CD4-positive, alpha-beta T cell (primary cell): ENCODE measurements at places on chromosomes 5 and 9.

GRCh38 chr5:133144245-133144981 lies 92.6 kb downstream of the HSPA4 start:
- no peak for DNase-seq

DNA sequence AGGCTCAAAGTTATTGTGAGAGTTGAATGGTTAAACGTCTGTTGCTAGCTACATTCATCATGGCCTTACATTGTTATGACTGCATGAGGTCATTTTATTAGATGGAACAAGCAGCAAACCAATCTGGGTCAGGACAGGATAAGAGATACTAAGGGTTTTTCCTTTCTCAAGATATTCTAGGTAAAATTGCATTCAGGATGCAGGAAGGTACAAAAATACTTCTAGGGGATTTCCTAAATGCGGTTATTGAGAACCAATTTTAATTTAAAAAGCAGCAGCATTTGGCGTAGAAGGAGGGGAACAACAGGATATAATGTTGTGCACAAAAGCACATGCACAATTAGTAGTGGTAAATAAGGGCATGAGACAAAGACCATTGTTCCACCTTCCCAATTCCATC lies 39.2 kb upstream of the LURAP1L start:
- DNase-seq: no peak

DNA sequence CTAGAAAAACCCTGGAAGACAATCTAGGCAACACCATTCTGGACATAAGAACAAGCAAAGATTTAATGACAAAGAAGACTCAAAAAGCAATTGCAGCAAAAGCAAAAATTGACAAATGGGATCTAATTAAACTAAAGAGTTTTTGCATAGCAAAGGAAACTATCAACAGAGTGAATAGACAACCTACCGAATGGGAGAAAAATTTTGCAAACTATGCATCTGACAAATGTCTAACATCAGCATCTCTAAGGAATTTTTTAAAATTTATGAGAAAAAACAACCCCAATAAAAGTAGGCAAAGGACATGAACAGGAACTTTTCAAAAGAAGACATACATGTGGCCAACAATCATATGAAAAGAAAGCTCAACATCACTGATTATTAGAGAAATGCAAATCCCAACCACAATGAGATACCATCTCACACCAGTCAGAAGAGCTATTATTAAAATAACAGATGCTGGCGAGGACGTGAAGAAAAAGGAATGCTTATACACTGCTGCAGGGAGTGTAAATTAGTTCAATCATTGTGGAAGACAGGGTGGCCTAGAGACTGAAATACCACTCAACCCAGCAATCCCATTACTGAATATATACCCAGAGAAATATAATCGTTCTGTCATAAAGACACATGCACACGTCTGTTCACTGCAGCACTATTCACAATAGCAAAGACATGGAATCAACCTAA lies 3.8 kb downstream of the MOCS2 start:
- no peak for DNase-seq

GRCh38 chr9:16290169-16290568 lies 580.3 kb downstream of the BNC2 start:
- no peak for DNase-seq

DNA sequence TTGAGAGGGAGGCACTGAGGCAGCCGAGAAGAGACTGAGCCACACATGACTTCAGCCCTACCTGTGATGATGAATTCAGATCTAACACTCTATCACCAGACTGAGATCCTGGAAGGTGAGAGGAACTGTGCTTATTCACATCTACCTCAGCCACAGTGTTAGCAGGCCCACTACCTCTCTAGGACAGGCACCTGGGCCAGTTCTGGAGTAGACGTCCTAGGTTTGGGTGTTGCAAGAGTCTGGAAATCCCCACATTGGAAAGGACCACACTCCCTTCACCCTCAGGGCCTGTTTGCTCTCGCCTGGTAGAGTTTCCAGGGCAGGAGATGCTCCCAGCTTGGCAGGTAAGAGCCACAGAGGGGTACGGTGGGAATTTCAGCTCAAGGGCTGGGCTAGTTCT lies 113.8 kb upstream of the CCL21 start:
- no peak for DNase-seq

- DNase-seq: no peak
Measured at GRCh38 chr9:132840980-132841379, 37.1 kb downstream of the AK8 start.

DNA sequence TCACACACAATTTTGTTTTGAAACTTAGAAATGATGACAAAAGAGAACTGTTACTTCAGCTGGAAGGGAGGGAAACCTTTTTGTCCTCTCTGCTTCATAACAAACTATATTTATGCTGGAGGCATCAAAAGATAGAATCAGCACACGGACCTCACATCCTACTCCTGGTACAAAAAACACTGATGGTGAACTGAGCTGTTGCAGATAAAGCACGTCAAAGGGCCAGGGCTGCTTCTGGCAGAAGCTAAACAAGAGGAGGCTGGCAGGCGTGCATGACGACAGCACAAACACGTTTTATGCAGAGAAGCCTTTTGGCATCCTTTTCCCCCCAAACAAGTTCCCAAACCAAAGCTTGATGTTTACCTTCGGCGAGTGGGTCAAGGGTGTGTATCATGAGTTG lies 169.6 kb downstream of the SLC24A2 start:
- DNase-seq: no peak

DNA sequence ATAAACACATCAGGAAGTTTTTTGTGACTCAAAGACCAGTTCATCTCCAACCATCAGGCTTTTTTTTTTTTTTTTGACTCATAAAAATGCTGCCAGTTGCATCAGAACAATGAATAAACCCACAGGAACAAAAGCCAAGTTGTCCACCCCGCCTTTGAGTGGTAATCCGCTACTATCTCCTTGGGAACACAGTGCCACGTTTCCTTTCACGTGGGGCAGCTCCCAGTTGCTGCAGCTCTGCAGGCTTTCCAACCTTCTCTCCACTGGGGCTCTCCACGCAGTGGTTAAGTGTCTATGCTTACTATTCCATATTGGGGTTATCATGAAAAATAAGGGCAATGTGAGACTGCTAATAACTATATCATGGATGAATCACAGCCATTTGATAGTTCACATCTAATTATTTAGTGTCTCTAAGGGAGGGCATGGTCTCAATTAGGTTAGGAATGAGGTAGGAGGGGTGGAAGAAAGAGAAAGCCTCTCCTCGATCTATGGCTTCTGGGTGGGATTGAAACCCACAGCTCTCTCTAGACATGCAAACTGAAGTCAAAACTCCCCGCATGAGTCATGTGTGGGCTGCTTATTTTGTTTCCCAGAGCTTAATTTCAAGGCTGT lies 55.8 kb upstream of the ACTBL2 start:
- no peak for DNase-seq

DNA sequence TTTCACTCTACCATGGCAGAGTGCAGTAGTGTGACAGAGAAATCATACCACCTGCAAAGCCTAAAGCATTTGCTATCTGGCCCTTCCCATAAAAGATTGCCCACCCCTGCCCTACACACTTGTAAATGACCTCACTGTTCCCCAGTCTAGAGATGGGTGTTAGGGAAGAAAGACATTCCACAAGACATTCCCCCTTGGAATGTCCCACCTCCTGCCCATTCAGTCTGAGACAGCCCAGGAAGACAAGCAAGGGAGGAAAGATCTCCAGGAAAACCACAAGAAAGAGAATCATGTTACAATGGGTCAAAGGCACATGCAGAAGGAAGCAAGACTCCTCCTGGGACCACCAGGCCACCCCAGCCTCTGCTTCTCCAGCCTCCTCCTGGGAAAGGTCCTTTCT lies 230.0 kb downstream of the AGTPBP1 start:
- no peak for DNase-seq

DNA sequence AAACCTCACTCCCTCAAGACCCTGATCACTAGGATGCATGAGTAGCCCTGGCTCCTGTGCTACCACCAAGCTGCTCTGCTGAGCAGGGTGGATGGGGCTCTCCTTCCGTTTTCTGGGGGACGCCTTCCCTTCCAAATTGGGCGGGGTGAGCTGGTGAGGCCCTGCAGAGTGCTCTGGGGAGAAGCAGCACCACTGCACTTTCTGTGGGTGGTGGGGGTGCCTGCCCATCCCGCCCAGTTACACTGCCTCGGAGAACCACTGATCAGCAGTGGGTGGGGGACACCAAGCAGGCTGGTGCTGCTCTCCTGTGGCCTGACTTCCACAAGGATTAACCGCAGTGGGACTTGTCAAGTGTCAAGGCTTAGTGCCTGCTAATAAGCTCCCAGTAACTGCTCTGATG lies 19.0 kb downstream of the GFPT2 start:
- no peak for DNase-seq

- DNase-seq: no peak
Measured at GRCh38 chr5:39835371-39835770, 410.6 kb upstream of the DAB2 start.

- DNase-seq: no peak
Measured at GRCh38 chr9:116493183-116493860, 193.8 kb upstream of the TRIM32 start.

GRCh38 chr5:173578947-173579615 lies 37.4 kb downstream of the BOD1 start:
- no peak for DNase-seq

DNA sequence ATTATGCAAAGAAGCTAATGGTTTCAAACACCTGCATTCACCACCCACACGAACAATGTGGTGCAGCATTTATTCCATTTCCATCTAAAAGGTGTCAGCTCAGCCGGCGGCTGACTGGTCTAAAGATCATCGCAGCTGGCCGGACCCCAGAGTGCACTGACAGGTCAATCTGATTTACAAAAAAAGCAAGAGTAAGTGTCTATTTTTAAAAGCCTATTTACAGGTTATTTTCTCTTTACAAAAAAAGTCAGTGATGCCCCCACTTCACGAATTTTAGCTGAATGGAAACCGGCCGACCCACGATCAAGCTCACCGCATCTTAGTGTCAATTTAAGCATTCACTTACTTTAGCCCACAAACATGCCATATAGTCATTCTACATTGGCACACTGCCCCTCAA lies 58.3 kb downstream of the SEMA4D start:
- DNase-seq: no peak

GRCh38 chr5:169197343-169197742 lies 103.6 kb downstream of the SLIT3 start:
- DNase-seq: no peak

DNA sequence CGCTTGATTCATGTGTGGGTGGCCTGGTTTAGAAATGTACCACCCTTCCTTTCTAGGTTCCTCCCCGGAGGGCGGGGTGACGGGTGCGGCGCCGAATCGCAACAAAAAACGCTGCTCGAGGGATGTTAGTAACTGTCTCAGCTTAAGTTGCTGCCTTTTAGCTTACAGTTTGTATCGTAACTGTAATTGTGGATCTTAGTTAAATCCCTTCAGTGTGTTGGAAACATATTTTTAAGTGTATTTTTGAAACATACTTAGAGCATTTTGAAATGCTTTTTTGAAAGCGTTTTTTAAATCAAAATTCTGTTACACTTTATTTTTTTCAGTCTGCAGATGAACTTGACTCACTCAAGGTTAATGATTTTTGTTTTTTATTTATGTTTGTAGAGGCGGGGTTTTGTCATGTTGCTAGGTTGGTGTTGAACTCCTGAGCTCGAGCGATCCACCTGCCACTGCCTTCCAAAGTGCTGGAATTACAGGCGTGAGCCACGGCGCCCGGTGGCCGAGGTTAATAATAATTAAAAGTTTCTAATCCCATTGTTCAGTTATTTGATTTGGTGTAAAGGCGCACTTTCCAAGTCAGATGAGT lies 997 bp upstream of the CHD1 start:
- DNase-seq: no peak

- no peak for DNase-seq
Measured at GRCh38 chr9:22203371-22204138, 194.4 kb upstream of the CDKN2B start.

GRCh38 chr5:124747791-124748686 lies 1.6 kb upstream of the ZNF608 start:
- peak; percentile 18 for DNase-seq

DNA sequence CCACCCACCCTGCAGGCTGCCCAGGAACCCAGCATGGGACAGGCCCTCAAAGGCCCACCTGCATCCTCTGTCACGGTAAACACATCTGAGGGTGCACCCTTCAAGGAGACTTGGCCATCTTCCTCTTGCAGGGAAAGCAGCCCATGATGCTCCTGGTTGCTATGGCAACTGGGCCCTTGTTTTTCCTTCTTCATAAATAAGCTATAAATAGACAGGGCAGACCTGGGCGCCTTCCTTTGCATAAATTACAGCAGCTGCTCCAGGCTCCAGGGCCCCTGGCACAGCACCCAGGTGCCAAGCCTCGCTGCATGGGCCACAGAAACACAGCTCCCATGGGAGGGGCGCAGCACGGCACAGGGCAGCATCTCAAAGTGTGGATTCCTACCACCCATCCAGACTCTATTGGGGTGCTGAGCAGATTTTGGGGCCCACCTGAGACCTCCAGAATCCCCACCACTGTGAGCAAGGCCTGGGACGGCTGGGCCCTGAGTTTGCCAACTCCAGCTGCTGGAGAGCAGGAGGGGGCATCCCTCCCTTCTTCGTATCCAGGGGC lies 5.8 kb upstream of the PSMB7 start:
- DNase-seq: no peak

GRCh38 chr9:126852086-126852688 lies 8.3 kb upstream of the ZBTB34 start:
- DNase-seq: no peak

DNA sequence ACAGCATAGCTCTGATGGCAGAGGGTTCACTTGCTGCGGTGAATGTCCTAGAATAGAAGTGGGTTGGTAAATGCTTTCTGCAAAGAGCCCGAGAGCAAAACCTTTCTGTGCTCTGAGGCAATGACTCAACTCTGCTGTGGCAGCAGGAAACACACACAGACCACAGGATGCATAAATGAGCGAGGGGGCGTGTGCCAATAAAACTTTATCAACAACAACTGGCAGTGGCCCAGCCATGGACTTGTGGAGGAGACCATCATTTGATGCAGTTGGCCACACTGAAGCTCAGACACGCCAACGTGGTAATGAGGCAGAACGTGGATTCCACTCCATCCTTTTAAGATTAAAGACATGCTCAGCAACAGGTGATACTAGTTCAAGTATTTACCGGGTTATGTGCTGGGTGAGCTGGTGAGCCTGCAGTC lies 6.8 kb downstream of the MRPL36 start:
- DNase-seq: peak; percentile 68

DNA sequence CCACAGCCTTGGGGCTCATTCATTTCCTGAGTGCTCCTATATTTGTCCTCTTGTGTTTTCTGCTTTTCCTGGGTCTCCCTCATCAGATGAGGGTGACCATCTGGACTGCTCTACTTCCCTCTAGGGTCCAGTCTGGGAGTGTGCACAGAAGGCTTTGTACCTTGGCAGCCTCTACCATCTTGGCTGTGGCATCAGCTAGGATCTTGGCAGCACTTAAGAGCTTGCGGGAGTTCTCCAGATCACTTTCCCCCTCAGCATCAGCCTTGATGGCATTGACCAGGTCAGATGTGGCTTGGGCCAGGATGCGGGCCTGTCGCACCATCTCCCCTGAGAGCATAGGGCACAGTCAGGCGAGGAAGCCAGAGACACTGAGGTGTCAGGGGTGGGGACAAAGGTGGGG lies 15.8 kb downstream of the TLN1 start:
- DNase-seq: no peak
